Stimulated activated CD8-positive, alpha-beta memory T cell treated with anti-CD3 and anti-CD28 coated beads, Interleukin-15, amount 100 ng/mL, for 4 hours (primary cell): ENCODE measurements at places on chromosomes 2 and 18.

DNA sequence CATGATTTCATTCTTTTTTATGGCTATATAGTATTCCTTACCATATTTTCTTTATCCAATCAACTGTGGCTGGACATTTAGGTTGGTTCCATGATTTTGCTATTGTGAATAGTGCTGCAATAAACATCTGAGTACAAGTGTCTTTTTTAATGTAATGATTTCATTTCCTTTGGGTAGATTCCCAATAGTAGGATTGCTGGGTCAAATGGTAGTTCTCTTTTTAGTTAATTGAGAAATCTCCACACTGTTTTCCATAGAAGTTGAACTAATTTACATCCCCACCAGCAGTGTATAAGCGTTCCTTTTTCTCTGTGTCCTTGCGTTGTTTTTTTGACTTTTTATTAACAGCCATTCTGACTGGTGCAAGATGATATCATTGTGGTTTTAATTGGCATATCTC lies 59.1 kb upstream of the IL1RL1 start:
- DNase-seq = no peak

DNA sequence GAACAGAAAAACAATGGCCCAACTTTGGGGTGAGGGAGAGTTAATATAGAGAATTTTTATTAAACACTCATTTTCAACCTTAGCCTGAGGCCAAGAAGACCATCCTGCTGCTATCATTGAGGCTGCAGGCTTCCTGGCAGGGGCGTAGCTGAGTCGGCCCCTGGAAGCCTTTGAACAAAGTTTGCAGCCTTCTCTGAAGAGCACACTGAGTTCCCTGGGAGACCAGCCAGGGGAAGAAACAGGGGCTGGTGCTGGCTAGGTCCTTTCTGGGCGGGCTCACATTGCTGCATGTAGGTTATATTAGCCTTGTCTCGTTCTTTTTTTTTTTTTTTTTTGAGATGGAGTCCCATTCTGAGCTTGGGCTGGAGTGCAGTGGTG lies 126.8 kb upstream of the HS6ST1 start:
- no peak for DNase-seq

- DNase-seq = no peak
These were observed 1060.8 kb upstream of the CRIM1 start for GRCh38 chr2:35294636-35295263.

DNA sequence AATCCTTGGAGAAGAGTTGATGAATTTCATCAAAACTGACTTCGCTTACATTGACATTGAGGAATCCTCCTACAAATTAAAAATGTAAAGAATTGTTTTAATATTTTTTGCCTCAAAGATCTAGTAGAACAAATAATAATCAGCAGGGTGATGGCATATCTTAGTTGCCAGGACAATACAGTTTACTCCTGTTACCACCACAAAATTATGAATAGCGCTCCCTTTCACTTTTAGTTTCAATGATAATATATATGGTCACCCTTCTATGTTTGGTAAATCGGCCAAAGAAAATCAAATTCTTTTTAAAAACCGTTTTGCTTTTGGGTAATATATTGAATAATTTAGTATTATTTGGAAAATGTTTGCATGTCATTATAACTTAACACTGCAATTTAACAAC lies 39.0 kb downstream of the B4GALT6 start:
- no peak for DNase-seq

GRCh38 chr18:57587098-57587661 lies 678 bp upstream of the FECH start:
- no peak for DNase-seq

DNA sequence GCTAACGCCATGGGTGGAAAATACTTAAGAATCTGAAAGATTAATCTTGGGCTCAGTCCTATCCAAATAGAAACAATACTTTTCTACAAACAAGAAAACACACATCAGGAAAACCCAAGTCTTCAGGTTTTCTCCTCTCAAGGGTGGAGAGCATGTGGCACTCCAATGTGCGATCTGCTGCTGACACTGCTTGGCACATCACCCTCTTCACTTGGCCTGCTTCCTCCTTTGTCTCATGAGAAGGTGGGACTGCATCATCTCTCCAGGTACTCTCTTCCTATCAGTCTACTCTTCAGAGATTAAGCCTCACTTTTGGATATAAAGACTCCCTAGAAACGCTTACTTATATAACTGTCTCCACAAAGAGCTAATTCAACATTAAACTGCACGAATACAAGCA lies 26.4 kb downstream of the HDLBP start:
- no peak for DNase-seq

- DNase-seq = no peak
These were observed 374.5 kb downstream of the NCKAP5 start for GRCh38 chr2:133193544-133194361.

DNA sequence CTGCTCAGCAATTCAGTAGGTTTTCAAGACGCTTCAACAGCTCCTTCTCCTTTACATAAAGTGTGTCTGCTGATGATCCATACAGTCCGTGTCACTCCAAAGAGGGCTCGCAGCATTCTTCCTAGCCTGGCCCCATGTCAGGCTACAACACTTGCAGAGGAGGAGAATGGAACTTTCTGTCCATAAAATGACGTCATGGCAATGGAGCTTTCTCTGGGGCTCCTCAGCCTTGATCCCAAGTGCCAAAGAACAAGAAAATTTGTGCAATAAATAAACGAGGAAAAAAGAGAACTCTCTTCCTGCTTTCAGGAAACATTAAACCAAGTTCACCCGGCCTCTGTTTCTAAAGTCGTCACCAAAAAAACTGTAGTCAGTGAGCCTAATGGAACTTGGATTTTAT lies 199.5 kb upstream of the MEIS1 start:
- no peak for DNase-seq

- DNase-seq = no peak
These were observed 130.5 kb downstream of the NCK2 start for GRCh38 chr2:105875241-105875640.

GRCh38 chr18:65754121-65754520 lies 3.3 kb downstream of the CDH7 start:
- DNase-seq = no peak

GRCh38 chr2:195318440-195319111 lies 338.4 kb upstream of the SLC39A10 start:
- DNase-seq = no peak

DNA sequence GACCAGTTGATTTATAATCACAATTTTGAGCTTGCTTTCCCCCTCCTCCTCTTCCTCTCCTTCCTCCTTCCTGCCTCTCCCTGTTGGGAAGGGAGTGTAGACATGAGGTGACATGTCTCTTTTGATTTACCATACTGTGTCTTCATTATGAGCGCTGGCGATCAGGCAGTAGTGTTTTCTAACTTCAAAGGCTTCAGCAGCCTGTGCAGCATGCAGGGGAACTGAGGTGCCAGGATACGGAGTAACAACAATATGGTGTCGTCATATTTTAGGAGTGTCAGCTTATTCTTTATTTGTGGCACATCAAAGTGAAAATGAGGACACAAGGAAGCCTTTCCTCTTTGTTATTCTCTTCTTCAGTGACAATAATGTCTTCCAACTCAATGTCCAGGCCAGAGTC lies 864.2 kb downstream of the SLC4A3 start:
- DNase-seq = no peak

DNA sequence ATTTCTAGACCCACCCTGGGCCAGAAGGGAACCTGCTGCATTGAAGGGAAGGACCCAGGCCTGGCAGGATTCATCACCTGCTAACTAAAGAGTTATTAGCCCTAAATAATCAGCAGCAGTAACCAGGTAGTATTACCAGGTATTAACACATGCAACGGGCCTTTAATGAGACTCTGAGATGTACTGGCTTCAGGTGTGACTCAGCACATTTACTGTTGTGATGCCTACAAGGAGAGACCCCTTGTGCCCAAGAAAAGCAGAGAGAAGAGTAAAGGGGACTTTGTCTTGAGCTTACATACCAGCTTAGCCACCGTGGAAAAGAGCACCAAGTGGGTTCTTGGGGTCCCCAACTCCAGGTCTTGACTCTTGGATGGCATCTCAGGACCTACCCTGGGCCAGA lies 243.1 kb upstream of the SLC39A10 start:
- DNase-seq = no peak

- no peak for DNase-seq
These were observed 162.9 kb upstream of the SIX2 start for GRCh38 chr2:45172142-45172541.

DNA sequence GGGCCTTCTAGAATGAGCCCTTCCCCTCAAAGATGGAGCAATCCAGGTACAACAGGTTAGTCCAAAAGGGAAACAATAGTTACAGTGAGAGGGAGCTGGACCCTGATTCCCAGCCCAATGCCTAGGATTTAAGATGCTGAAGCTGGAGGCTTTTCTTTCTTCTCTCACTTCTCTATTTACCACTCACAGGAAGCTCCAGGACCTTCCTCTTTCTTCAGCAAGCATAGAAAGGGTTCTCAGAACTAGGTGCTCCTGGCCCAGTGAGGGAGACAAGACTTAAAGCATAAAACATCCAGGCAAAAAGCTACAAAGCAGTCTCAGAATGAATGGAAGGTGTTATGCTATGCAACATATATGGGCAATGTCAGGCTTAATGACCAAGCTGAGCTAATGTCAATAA lies 279.0 kb downstream of the SRBD1 start:
- DNase-seq = no peak

DNA sequence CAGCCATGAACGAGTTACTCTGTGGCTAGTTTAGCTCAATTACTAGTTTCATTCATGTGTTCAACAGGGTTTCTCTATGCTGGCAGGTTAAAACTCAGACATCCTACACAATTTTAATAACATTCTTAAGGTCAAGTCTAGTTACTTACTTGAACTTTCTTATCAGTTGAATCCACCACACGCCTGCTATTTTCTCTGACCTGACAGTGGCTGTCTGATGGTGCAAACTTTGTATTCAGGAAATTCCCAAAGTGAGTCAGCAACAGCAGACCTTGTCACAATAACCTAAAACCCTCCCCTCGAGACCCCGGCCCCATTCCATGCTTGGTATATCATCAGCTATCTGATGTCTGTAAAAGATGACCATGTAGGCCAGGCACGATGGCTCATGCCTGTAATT lies 20.8 kb upstream of the CIDEA start:
- no peak for DNase-seq

DNA sequence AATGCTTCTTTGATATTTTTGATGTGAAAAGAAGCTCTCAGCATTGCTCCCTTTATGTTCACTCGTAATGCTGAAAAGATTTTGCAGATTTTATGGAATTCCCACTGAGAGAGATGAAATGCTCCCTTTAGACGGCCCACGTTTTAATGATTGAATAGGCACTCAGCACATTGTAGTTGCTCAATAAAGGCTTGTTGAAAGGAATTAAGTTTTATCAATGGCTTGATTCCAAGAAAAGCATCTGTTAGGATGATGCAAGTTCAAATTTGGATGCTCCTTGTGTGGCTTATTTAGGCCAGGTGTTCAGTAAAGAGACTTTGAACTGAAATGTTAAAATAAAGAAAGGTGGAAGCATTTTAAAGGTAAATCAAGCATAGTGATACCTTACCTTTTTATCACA lies 725.1 kb downstream of the EPHA4 start:
- DNase-seq = no peak

- no peak for DNase-seq
These were observed 153.0 kb downstream of the ZFP36L2 start for GRCh38 chr2:43073401-43073825.

DNA sequence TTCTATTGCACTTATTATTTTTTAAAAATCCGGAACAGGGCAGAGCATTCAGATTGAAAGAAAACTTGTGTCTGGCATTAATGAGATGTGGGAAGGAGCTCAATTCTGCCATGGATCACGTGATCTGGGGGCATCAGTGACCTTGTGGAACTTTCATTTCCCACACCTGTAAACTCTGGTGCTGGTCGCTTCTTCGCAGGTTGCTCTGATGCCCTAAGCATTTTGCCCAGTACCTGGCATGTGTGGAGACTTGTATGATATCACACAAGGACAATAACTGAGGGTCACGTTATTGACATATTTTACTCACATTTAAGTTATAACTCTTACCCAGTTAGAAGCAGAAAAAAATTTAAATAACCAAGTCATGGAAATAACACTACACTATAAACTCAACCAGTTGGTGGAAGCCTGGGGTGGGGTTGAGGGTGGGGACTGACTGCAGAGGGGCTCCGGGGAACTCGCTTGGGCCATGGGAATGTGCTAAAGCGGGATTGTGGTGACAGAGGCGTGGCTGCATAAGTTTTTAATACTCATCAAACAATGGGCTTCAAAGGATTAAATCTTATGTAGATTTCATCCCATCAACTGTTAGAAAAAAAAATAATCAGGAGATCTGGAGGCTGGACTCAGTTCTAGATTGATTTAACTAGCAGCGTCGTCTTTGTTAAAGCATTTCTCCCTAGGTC lies 36.5 kb downstream of the ST3GAL5 start:
- DNase-seq = no peak

DNA sequence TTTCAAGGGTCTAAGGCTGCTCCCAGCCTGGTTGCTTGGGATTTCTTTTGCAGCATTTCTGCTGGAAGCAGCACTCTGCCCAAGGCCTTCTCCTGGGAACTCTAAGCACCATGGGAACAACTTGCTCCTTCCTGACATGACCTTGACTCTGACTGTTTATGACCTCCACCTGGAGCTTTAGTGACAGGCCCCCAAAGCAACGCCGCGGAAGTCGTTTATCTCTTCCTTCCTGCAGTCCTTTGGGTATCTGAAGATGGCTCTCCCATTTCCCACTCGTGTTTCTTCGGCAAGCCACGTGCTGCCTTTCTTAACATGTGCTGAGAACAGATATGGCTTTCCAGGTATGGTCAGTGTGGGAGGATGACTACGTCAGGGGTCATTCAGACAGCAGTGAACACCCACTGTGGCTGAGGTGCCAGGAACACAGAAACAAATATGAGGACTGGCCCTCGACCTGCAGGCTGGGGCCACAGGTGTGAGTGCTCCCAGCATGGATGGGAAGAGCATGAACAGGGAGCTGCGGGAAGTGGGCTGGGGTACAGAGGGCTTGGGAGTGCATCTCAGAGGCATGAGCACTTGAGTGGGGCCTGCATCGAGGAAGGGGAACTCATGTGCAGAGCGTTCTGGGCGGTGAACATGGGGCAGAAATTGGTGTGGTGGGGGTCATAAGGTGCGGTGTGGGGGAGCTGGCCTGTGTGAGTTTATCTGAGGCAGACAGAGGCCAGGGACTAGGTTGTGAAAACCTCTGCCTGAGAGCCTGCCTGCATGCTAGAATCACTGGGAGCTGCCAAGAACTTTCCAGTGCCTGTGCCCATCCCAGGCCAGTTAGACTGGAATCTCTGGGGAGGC lies 140.5 kb downstream of the TSN start:
- no peak for DNase-seq

GRCh38 chr2:198309673-198310280 lies 505.4 kb downstream of the PLCL1 start:
- no peak for DNase-seq

- no peak for DNase-seq
These were observed 74.9 kb upstream of the PELI1 start for GRCh38 chr2:64219149-64219548.
